ENCODE measurements at places on chromosomes 6 and 20.

- peak; percentile 3 for DNase-seq
Observed at GRCh38 chr6:68473433-68474210, 161.5 kb upstream of the ADGRB3 start.

GRCh38 chr20:36631646-36632045, 14.3 kb downstream of the SLA2 start:
- peak; percentile 16 for DNase-seq

GRCh38 chr20:60192326-60192725, 234.1 kb downstream of the CDH26 start:
- DNase-seq, result no peak

DNA sequence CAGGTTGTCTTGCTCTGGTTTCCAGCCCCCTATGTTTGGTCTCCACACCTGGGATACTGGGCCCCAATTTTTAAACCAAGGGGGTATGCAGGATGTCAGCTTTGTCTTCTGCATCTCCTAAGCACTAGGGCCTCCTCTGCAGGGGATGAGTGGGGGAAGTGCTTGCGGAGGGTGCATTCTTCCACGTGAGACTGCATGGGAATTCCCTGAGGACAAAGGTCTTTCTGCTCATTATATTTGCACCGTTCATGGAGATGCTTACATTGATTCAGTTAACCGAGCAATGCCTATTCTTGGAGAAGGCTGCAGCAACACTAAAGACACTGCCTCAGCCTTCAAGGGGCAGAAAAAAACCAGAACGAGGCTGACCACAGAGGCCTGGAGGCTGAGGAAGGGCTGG, 45.4 kb downstream of the RAB44 start:
- no peak for DNase-seq

DNA sequence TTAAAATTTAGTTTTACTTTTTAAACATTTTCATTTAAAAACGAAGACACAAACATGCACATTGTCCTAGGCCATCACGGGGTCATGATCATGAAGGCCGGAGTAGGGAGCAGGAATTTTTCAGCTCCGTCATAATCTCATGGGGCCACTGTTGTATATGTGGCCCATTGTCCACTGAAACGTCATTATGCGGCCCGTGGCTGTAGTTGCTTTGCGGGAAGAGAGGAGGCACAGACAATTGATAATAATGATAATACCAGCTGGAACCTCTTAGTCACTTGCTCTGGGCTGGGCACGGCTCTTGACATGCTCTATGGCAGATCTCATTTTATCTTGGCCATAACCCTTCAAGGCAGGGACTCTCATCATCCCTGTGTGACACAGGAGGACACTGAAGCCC, 56.5 kb upstream of the FNDC1 start:
- no peak for DNase-seq

GRCh38 chr20:31811796-31812728, 7.1 kb upstream of the MYLK2 start:
- DNase-seq, result peak; percentile 70

GRCh38 chr6:131851049-131851769, 43.4 kb downstream of the ENPP1 start:
- DNase-seq, result no peak

- DNase-seq, result no peak
Observed at GRCh38 chr6:75450903-75451302, 42.7 kb downstream of the FILIP1 start.

DNA sequence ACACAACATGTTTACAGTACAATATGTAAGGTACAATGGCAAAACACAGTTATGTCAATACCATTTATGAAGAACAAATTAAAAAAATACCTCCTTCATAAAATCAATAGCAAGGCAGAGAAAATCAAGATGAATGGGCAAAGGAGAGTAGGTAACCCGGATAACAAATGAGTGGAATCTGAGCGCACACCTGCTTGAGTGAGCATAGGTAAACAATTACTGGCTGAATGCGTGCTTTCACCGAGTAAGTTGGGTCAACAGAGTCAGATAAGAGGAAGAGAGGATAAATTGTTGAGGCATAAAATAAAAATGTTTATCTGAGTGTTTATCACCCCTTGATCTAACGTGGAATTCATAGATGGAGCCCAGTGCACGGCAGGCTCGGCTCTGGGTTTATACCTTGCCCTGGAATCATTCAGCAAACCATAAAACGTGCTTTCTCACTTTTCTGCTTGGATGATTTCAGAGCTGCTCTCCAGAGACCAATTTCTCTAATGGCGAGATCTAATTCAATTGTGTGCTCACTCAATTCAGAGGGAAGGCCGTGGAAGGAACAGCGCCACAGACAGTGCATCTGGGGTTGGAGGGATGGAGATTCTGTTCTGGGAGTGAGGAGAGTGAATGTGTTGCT, 224.8 kb upstream of the MAP3K7 start:
- DNase-seq, result no peak

DNA sequence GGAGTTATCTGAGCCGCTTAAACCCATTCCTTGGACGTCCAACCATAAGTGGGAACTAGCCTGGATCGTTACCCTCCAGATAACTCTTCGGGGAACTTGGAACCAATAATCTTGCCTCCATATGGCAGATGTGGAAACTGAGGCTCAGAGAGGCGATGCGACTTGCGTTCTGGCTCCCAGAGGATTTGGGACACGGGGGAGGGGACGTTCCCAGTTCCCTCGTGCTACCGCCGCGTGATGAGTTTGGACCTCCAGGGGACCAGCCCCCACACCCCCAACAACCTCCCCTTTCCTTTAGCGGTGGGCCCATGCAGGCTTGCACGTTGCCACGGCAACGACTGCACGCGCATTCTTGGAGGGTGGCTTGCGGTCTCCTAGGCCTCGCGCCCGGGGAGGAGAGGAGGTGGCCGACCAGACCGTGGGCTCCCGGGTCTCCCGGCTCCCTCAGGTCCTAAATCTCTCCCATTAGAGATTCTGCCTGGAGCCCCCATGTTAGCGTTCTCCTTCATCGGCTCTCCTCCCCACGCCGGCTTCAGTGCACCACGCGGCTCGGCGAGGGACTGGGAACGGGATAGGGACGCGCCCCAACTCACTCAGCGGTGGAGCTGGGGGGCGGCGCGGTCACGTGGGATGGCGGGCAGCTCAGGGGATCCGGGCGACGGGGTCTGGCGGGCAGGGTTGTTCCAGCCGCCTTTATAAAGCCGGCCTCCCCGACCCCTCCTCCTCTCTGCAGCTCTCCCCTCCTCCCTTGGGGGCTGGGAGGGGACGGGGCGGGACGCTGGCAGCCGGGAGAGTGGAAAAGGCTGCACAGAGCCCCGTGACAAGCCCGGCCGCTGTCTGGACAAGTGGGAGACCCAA, at the start of gene PLTP:
Gene PLTP, minus strand, starts transcription at position 670 of the 858 bp plus-strand sequence. CDS start 703 bp downstream, outside the sequence.
- peak; percentile 62 for DNase-seq

DNA sequence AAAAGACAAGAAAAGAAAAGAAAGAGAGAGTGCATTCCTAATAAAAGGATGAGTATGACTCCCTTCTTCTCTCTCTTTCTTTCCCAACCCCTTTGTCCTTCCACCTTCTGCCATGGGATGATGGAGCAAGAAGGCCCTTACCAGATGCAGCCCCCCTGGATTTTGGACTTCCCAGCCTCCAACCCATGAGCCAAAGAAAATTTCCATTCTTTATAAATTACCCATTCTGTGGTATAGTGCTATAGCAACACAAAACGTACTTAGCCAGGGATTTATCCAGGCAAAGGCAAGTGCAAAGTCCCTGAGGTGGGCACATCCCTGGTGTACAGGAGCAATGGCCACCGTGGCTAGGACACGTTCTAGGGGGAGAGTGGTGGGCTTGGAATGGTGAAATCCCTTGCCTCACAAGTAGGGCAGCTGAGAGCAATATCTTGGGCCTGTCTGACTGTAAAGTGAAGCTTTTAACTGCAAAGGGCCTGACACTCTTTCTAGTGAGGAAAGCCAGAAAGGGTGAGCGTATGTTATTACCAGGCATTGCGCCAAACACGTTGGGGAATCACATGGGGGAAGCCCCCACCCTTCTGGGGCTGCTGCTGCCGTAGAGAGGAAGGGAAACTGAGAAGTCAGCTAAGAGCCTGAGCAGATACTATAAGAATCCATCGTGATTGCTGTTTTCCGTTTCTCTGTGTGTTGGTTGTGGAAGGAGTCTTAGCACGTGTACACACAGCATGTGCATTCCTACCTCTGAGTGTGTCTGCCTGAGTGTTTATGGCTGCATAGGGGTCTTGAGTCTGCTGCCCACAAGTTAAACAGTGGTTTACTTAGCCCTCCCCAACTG, 50.7 kb upstream of the SIRPA start:
- DNase-seq, result peak; percentile 75

DNA sequence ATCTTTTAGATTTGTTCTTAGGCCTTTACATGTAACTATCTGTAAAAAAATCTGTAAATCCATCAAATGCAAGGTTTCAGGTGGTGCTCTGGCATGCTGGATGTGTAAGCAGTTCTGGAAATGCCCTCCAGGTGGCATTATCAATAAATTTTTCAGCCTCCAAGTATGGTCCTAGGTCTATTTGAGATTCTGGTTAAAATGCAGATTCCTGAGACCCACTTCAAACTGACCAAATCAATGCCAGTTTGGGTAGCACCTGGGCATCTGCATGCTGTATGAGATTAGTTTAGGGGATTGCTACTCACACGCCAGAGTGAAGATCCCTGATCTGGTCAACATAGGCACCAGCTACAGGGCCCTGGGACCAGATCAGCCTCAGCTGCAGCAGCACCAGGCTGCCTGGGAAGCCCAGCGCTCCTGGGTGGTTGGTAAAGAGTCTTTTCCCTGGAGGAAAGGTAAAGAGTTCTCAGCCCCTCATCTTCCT, 507.3 kb upstream of the CITED2 start:
- peak; percentile 44 for DNase-seq

DNA sequence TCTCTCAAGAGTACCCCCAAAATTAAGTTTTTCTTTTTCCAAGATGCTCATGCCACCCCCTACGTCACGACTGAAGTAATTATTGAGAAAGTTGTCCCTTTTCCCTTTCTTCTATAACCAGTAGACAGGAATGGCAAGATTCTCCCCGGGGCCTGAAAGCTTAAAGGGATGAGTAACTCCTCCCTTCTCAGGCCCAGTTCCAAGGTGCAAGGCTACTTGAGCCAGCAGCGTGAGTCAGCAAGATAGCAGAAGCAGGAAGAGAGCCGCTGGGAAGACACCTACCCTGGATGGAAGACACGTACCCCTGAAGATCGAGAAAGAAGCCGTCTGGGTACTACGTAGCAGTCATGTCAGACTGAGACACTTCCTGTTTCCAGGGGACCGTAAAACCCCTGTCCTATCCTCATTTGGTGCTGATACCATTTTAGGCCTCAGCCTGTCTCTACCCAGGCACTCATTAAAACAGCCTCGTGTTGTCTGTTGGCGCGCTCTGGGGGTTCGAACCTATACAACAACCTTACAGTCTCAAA, 241.0 kb downstream of the ADGRG6 start:
- peak; percentile 92 for DNase-seq

DNA sequence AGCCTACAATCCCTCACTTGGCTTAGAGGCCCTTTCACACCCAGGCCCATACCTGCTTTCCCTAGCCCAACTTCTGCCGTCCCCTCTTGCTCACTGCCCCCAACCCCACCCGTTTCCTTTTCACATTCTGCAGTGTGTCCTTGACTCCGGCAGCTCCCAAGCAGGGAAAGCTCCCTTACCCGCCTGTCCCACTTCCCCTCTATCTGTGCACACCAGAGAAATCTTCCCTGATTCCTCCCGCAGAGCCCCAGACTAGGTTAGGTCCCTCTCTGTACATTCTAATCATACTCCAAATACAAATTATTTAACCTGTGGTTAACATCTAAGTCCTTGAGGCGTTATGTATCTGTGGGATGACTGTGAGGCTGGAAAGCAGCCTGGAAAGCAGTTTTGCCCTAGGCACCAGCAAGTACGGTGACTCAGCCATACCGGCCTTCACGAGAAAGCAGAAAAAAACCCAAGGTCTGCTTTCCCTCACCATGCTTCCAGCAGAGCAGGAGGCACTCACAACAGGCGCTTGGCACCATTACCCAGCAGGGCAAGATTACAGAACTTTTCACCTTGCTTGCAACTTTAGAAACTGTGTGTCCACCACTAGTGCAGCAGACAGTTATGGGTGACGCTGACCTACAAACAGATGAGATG, 22.3 kb downstream of the ELOVL5 start:
- DNase-seq, result peak; percentile 100

GRCh38 chr20:40462566-40462965, 226.5 kb downstream of the MAFB start:
- no peak for DNase-seq

DNA sequence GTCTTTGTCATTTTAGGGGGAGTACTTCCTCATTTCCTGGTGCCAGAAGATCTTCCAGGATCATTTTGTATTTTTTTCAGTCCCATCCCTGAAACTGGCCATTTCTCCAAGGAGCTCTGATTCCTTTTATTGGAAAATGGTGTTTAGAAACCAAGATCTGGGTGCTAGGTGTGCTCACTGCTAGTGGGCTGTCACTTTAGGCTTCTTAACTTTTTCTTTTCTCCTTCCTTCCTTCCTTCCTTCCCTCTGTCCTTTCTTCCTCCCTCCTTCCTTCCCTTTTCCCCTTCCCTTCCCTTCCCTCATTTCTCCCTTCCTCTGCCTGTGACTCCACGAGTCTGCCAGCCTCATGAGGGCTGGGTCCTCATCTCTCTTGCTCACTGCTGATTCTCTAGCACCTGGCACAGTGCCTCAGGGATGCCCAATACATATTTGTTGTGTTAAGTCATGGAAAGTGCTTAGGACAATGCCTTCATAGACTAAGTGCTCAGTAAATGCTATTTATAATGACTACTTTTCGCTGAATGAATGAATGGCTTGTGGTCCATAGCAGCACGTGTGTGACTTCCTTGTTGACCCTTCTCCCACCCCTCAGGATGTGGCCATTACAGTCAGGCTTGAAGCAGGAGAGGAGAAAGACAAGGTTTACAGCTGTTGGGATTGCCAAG, 36.9 kb downstream of the APCDD1L start:
- no peak for DNase-seq

DNA sequence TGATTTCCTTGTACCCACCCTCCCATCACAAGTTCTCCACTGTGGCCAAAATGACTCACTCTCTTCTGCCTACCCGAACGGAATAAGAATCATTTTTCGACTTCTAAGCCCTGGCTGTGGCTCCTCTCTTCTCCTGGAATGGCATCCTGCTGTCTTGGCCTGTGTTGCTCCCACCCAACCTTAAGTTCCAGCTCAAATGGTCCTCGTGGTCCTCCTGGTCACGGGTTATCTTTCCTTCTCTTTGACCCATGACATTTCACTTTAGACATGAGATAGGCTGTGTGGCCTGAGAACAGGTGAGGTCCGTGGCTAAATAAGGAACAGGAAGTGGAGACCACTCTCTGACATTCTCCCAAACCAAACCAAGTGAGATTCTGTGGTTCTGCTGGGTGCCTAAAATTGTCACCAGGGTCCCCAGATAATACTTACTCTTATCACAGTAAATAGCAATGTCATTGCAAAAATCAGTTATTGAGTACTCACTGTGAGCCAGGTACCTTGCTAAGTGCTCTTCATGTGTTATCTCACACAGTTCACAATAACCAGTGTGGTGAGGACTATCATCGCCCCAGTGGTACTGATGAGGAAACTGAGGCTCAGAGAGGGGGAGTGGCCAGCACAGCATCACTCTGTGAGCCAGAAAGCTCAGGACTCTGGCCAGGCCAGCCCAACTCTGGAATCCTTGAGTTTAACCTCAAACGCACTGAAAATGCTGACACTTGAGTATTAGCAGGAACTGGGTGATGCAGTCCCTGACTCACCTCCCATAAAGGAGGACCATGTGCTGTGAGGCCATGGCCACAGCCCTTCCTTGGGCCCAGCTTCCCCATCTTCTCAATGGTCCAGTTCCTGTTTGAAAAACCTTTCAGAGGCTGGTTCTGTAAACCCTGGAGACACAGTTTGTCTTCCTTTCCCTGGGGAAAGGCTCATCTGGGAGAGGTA, 74.8 kb upstream of the SIRPA start:
- DNase-seq, result peak; percentile 78

GRCh38 chr6:143432588-143432987, 17.9 kb downstream of the ADAT2 start:
- DNase-seq, result no peak

- no peak for DNase-seq
Observed at GRCh38 chr20:11844691-11845090, 73.0 kb upstream of the BTBD3 start.

All from iris pigment epithelial cell (primary cell).